ENCODE measurements at places on chromosomes 13 and 19.
A peak's percentile ranks its signal among the peaks of the same experiment; 100 is the strongest.

DNA sequence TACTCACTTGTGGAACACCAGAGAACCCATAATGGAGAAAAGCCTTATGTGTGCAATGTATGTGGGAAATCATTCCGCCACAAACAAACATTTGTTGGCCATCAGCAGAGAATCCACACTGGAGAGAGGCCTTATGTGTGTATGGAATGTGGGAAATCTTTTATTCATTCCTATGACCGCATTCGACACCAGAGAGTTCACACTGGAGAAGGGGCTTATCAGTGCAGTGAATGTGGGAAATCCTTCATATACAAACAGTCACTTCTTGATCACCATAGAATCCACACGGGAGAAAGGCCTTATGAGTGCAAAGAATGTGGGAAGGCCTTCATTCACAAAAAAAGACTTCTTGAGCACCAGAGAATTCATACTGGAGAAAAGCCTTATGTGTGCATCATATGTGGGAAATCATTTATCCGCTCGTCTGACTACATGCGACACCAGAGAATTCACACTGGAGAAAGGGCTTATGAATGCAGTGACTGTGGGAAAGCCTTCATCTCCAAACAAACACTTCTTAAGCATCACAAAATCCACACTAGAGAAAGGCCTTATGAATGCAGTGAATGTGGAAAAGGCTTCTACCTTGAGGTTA lies 10.9 kb downstream of the ZNF549 start:
- DNase-seq = peak; percentile 3

GRCh38 chr19:50939596-50939995 lies 13.2 kb downstream of the KLK5 start:
- DNase-seq = no peak

DNA sequence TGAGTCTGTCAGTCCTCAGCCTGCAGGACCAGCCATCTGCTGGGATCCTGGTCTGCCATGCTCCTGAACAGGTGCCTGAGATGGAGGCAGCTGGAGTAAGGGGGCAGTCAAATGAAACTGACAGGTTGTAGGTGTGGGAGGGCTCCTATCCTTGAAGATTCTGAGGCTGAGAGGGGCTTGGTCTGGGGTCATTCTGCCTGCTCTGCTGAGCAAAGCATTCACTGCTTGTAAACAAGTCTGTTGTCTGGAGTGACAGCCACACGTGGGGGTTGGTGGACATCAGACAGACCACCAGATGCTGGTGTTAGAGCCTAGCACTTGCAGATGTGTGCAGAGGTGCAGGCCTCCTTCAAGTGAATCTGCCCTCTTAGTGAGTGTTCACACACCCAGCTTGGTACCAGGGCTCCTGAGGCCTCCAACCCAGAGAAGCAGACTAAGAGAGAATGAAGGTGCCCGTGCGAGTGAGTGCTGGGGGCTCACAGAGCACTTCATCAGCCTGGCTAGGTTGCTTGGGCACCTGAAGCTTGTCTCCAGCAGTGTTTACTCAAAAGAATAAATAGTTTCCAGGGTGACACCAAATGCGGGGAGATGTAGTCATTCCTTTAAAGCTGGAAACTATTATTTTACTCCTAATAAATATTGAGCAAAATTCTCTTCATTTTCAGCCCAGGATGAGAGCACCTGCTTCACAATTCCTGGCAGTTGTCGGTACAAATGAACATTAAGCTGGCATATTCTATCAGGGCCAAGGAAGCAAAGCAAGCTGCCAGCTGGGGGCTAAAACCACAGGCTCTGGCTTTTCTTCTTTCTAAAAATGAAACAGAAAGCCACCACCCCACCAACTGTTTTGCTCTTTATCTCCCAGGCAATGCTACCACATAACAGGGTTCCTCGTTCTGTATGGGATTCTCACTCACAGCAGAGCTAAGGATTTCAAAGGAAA lies 82.3 kb downstream of the RNASEH2B start:
- DNase-seq = no peak

GRCh38 chr13:101210774-101211173 lies 205.5 kb downstream of the NALCN start:
- peak; percentile 1 for DNase-seq

DNA sequence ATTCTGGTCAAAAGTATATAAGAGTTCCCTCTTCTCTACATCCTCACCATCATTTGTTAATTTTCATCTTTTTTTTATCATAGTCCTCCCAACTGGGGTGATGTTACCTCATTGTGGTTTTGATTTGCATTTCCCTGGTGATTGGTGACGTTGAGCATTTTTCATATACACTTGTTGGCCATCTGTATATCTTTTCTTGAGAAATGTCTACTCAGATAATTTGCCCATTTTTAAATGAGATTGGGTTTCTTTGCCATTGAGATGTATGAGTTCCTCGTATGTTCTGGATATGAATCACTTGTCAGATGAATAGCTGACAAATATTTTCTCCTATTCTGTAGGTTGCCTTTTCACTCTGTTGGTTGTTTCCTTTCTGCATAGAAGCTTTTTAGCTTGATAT lies 2.4 kb downstream of the CD33 start:
- DNase-seq = no peak

DNA sequence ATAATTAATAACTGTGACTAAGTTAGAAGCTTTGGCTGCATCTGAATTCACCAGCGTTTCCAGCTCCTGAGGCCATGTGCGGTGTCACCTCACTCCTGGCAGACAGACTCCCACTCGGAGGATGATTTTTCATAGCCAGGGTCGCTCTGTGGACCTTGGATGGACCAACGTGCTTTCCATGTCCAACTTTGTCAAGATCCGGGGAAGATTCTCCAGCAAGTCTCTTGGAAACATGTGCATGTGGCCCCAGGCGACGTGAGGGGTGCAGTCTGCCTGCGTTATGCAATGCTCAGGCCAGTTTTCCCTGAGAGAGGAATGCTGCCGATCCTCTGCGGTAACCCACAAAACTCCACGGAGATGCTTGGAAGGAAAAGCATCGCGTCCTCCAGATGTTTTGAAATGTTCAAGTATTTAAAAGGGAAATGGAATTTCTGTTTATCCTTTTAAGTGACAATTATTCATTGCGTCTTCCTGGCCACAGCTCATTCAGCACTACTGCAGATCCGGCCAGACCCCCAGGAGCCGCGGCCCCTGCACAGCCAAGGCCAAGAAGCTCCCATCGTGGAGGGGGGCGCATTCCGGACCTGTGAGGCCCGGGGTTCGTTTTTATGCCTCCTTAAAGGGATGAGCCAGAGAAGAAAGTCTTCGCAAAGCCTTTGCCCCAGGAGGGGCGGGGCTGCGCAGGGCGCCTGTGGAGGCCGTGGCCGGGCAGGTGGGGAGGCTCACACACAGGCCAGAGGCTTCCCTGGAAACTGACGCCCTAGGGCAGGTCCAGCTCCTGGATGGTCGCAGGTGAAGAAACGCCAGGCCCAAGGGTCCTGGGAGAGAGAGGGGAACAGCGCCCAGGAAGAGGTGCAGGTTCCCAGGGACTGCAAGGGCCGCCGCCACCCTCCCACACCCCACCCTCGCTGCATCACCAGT lies 46.0 kb downstream of the C13orf46 start:
- peak; percentile 99 for DNase-seq

- DNase-seq = peak; percentile 63
Measured at GRCh38 chr19:12194827-12195731, 32.2 kb downstream of the ZNF136 start.

DNA sequence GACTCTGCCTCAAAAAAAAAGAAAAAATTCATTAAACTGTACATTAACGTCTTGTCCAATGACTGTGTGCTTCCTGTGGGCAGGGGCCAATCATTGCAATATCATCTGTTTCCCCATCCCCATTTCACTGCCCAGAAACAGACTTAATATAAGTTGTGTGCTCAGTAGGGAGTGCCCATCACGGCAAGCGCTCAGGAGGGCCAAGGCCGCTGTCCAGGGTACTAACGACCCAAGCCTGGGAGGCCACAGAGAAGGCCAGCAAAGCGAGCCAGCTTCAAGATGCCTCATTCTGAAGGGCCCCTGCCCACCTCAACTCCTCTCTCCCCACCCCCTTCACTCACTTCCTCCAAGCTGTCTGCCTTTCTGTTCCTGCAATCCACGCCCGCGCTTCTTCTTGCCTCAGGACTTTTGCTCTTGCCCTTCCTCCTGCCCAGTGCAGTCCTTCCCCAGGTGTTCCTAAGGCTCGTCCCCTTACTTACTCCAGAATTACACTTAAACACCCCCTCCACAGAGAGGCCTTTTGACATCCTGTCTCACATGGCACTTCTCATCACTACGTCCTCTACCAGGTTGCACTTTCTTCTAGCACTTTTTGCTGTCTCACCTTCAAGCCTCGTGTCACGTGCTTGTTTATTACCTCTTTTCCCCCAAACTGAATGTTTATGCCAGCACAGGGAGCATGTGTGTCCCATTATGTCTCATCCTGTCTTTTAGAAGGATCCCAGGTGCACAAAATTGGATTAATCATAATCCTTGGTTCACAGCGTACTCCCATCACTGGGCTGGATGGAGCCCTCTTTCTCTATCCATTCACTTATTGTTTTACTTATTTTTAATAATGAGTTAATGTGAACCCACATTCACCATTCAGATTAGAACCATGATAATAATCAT lies 11.3 kb upstream of the POU2F2 start:
- DNase-seq = peak; percentile 23

GRCh38 chr13:77028202-77028601 lies 1.2 kb upstream of the FBXL3 start:
- DNase-seq = peak; percentile 11

- DNase-seq = no peak
Measured at GRCh38 chr13:108435393-108436149, 166.1 kb downstream of the TNFSF13B start.

- DNase-seq = peak; percentile 98
Measured at GRCh38 chr19:40806423-40807146, 7.6 kb downstream of the EGLN2 start.

GRCh38 chr13:114101358-114102130 lies 30.9 kb downstream of the RASA3 start:
- no peak for DNase-seq

DNA sequence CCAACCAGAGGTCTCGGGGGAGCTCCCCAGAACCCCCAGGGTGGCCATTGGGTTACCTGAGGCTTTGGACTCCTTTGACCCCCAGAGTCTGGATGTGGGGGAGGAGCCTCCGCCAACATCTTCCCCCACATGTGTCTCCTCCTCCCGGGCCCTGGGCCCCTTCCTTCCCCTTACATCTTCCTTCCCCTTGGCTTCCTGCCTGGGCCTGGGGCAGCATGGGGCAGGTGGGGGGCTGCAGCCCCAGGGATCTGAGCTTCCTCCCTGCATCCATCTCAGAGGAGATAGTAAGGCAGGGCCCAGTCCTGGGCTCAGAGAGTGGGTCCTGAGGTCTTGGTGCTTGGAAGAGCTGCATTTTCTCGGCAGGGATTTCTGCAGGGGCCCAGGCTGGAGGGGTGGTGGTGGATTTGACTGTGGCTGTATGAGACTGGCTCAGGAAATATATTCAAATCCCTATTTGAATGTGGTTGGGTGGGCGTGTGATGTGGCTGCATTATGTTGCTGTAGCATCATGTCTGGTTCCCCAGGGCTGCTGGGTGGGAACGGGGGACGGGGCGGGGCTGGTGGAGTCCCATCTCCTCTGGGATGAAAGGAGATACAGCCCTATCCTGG lies 919 bp downstream of the VAV1 start:
- DNase-seq = no peak

- DNase-seq = no peak
Measured at GRCh38 chr13:49545661-49546060, 39.7 kb downstream of the RCBTB1 start.

- DNase-seq = no peak
Measured at GRCh38 chr13:73212482-73212881, 153.7 kb downstream of the KLF5 start.

GRCh38 chr13:76887076-76887563 lies 915 bp upstream of the KCTD12 start:
- no peak for DNase-seq

DNA sequence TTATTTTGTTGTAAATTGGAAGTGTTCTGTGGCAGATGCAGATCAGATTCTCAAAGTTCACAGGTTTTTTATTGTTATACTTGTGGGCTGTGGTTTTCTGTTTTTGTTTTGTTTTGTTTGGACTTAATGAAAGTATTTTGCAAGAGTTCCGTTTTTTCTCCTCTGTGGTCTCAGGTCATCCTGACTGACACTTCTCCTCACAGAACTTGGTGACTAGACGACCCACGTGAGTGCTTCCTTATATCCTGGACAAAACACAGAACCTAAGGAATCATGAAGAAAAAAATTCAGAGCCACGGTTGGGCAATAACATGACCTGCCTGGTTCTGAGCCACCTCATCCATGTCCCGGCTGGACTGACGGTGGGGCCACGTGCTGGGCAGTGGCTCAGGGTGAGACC lies 2.5 kb upstream of the RFPL4AL1 start:
- no peak for DNase-seq

GRCh38 chr19:39411081-39411831 lies 1.2 kb upstream of the PLEKHG2 start:
- DNase-seq = no peak

DNA sequence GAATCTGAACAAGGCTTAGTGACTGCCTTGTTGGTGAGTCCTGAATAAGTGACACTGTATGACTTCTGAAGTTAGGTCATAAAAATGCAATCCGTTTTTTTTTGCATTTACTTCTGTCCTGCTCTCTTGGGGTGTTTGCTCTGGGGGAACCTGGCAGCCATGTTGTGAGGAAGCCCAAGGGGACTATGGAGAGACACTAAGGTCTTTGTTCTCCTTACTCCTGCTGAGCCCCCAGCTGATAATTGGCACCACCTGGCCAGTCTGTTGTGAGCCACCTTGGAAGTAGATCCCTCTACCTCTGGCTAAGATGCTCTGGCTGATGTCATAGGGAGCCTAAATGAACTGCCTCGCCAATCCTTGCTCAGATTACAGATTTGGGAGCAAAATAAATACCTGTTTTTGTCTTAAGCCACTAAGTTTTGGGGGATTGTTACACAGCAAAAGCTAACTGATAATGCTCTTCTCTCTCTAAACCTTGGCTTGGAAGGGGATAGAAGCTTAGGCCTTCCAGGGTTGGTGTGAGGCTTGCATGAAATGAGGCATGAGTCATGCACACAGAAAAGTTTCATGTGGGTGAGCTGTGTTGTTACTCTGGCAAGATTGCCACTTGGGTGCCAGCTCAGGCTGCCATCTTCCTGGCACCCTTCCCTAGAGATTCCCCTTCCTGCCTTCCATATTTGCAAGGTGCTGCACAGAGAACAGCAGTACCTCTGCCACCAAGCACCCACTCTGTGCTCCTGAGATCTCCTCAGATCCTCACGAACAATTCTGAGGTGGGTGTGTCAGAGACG lies 10.1 kb downstream of the TUBB4A start:
- DNase-seq = no peak

DNA sequence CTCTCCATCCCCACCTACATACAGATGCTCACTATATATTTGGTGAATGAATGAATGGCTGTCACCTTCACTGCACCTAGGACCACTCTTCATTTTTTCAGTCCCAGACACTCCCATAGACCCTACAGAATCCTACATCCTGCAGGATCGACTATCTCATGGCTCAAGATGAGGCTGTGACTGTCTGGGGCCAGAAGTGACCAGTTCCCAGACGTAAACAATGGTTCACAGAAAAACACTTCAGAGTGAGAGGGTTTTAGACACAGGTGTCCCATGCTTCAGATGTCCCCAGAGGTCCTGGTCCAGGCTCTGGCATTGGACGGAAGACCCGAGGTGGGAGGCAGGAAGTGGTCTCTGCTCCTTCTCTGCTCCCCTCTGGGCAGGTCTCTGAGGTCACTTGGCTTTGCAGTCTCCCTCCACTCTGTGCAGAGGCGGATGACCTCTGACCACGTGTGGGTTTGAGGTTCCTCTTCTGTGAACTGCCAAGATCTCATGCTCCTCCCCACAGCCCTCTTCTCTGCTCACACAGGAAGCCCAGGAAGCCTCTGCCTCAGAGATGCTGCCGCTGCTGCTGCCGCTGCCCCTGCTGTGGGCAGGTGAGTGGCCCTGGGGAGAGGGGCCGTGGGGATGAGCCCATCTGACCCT lies 24.9 kb downstream of the SIGLEC7 start:
- no peak for DNase-seq

GRCh38 chr13:46773541-46773940 lies 23.4 kb downstream of the ESD start:
- DNase-seq = no peak
